ENCODE measurements at places on chromosomes 7 and 10.

DNA sequence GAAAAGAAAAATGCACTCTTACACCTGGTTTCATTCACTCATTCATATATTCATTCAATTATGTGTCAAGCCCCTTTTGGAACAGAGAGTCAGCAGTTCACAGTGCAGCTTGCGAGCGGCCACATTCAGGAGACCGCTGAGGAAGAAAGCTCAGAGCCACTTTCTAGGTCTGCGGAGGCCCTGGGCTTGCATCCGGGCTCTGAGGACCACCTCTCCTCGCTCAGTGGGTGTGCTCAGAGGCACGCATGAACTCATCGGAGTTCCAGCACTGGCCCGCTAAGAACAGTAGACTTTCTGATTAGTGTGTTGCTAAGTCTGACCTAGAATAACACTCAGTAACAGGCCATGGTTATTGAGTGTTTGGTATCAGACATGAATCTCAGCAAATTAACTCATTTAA, 1.8 kb upstream of the FAM107B start:
- DNase-seq, result no peak

DNA sequence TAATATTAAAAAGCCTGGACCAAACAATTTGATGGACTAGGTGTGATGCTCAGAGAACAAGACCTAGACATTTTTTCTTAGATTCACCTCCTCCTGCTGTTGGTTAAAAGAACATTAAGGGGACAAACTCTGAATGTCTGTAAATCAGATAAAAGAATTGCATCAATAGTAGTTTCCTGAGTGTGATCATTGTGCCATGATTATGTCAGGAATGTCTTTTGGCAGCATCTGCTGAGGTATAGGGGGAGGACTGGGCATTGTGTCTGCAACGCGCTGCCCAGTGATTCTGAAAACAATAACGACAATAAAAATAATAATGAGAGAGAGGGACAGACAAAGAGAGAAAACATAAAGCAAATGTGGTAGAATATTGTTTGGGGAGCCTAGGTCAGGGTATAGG, 6.9 kb downstream of the C7orf57 start:
- DNase-seq, result no peak

DNA sequence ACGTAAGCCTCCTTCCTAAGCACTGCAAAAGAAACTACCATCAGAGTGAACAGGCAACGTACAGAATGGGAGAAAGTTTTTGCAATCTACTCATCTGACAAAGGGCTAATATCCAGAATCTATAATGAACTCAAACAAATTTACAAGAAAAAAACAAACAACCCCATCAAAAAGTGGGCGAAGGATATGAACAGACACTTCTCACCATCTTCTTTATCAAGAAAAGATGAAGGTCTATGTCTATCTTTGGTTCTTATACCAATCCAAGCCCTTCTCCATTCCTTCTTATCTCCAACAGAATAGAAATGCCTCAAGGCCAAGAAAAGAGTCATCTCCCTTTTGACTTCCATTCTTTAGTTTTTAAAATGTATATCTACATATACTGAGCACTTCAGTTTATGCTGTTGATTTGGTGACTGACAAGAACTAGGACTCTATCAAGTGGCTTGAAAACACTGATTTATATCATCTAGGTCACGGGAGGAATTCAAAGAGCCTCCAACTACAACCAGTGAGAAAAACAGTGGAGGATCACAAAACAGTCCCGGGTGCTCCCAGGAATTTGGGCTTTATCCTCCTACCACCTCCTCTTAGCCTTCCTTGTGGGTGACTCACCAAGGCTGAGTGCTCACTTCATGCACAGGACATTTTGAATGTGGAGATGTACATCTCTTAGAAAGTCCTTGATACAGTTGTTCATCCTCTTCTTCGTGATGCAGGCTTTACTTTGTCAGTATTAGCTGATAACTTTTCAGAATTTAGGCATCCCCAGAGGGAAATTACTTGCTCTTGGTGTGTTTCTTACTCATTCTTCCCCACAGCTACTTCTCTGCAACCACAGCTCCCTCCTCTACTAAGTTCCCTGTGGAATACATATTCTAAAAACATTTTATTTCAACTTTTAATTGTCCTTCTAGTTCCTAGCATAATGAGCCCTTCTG, 15.4 kb downstream of the TAS2R41 start:
- no peak for DNase-seq

DNA sequence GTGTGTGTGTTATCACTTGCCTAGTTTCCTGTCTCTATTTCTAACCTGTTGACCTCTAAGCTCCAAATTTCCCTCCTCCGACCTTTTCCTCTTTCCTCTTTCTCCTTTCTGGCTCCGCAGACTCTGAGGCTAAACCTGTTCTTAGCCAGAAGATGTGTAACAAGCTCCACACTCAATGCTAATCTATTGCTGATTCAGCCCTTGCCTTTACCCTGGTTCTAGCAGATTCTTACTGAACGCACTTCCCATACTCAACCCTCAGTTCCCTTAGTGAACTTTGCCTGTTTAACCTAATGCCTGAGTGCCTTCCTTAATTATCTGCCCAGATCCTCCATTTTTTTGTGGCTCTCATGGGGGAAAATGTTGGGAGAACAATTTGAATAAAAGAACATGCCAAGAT, 30.0 kb upstream of the SGMS1 start:
- no peak for DNase-seq

DNA sequence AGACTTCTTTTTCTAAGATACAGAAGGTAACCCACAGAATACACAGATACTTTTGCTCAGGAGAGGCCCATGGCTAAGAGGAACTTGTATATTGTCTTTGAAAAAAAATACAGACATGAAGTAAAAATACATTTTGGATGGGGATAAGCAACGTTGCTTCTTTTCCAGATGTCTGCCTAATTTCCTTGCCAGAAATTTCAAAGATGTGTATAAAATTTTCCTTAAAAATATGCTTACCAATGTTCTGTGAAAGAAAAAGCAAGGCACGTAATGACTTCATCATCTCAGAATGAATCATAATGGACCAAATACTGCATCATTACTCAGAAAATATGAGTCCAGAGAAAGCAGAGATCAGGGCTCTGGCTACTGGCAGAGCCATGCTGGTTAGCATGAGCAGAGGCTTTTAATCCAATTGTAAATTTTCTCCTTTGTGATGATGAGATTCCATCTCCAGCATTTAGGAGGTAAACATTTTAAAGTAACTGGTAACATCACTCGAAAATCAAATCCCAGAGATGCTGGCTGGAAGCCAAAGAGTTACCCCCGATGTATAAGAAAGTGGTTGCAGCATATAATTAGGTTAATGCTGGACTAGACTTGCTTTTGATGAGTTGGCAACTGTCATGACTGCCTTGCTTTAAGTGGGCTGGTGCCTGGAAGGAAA, 272.5 kb downstream of the SEMA3A start:
- no peak for DNase-seq

Measured in NCI-H460 (cell line).